ENCODE measurements at places on chromosomes 13 and 19.
A peak's percentile ranks its signal among the peaks of the same experiment; 100 is the strongest.

DNA sequence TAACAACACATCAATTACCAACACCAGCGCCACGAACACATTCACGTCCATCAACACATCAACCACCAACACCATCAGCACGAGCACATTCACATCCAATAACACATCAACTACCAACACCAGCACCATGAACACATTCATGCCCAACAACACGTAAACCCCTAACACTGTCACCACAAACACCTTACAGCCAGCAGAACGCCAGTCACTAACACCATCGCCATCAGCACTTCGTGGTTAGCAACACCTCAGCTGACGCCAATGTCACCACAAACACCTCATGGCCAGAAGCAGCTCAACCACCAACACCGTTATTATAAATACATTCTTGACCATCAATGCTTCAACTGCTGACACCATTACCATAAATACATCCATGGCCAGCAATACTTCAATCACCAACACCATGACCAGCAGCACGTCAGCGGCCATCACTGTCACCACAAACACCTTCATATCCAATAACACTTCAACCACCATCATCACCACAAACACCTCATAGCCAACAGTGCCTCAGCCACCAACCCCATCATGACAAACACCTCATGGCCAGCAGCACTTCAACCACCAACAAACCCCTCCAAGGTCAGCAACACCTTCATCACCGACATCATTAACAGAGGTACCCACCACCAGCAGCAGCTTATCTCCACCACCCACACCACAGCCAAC lies 9.4 kb downstream of the FCER2 start:
- no peak for DNase-seq

DNA sequence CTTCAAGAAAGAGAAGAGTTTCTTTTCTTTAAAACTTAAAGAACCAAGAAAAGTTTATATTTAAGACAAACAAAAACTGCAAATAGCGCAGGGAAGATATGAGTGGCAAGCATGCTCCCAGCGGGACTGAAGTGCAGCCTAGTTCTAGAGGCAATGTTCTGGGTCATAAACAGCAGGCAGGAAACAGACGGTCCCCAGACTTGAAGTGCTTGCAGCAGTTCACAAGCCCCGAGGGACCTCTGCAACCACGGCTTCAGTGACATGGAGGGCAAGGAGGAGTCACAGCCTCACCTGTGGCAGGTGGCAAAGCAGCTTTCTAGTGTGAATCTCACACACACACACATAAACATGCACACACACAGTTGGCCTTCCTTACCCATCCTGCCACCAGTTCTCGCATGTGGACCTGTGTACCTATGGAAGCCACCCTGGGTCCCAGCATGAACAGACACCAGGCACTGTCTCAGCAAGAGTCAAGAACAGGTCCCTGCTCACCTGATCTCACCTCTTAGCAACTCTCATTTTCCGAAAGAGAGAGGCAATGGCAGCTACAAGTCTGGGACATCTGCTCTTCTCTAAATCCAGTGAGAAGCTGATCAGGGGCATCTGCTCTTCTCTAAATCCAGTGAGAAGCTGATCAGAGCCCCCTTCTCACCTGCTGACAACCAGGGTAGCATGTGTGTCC lies 162.0 kb downstream of the EFNB2 start:
- no peak for DNase-seq

GRCh38 chr13:61486496-61486895 lies 70.8 kb upstream of the PCDH20 start:
- no peak for DNase-seq

GRCh38 chr13:93881411-93881810 lies 598.1 kb downstream of the DCT start:
- DNase-seq, result no peak

GRCh38 chr13:107170270-107170931 lies 602.5 kb upstream of the ARGLU1 start:
- DNase-seq, result no peak

GRCh38 chr19:16402041-16402440 lies 69.7 kb downstream of the EPS15L1 start:
- no peak for DNase-seq

- DNase-seq, result no peak
These were observed 14.7 kb downstream of the CDX2 start for GRCh38 chr13:27954406-27954851.

- no peak for DNase-seq
These were observed 7.2 kb downstream of the KLC3 start for GRCh38 chr19:45347570-45348366.

DNA sequence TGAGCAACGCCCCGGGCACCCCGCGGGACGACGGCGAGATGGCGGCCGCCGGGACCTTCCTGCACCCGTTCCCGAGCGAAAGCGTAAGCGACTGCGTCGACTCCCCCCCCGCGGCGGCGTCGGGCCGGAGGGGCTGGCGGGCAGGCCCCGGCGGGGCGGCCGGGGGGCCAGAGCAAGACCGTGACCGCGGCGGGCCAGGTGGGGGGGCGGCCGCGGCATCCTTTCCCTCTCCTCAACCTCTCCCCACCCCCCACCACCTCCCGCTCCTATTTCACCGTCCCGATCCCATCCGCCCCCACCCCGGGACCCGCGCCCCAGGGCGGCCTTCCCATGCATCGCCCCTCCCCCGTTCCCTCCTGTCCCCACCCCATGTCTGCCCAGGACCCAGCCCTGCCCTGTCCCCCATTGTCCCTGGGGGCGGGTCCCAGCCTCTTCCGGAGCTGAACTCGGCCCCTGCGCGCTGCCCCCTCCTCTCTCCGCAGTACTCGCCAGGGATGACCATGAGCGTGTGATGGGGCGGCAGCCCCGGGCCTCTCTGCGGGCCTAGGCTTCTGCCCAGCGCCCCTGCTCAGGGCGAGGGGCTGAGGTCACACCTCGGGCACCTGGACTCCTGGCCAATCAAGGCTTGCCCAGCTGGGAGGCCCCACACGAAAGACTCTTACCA lies 4.1 kb downstream of the ISYNA1 start:
- DNase-seq, result no peak

DNA sequence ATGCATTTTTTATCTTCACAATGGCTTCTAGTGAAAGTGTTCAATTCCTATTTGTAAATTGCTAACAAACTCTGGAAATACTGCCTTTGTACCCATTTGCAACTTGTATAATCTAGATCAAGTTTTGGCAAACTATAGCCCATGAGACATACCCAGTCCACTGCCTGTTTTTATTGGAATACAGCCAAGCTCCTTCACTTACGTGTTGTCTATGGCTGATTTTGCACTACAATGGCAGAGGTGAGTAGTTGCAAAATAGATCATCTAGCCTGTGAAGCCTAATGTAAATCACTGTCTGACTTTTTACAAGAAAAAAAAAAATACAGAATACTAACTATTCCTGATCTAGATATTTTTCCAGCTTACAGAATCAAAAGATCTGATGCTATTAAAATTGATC lies 37.1 kb downstream of the DZIP1 start:
- DNase-seq, result no peak

GRCh38 chr13:41547251-41548000 lies 90.1 kb downstream of the RGCC start:
- peak; percentile 79 for DNase-seq

GRCh38 chr13:91369441-91369831 lies 21.9 kb downstream of the MIR17HG start:
- DNase-seq, result no peak

DNA sequence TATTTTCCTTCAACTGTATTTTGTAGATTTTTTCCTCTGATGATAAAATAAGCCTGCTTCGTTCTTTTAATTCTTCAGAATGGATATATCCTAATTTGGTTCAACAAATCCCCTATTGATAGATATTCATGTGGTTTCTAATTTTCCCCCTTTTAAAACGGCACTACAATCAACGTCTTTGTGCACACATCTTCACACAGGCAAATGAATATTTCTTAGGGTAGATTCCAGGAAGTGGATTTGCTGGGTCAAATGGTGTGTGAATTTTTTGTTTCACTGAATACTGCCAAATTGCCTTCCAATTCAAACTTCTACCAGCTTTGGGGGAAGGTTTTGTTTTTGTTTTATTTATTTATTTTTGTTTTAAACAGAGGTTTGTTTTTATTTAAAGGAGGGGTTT lies 287.2 kb downstream of the FOXO1 start:
- no peak for DNase-seq

DNA sequence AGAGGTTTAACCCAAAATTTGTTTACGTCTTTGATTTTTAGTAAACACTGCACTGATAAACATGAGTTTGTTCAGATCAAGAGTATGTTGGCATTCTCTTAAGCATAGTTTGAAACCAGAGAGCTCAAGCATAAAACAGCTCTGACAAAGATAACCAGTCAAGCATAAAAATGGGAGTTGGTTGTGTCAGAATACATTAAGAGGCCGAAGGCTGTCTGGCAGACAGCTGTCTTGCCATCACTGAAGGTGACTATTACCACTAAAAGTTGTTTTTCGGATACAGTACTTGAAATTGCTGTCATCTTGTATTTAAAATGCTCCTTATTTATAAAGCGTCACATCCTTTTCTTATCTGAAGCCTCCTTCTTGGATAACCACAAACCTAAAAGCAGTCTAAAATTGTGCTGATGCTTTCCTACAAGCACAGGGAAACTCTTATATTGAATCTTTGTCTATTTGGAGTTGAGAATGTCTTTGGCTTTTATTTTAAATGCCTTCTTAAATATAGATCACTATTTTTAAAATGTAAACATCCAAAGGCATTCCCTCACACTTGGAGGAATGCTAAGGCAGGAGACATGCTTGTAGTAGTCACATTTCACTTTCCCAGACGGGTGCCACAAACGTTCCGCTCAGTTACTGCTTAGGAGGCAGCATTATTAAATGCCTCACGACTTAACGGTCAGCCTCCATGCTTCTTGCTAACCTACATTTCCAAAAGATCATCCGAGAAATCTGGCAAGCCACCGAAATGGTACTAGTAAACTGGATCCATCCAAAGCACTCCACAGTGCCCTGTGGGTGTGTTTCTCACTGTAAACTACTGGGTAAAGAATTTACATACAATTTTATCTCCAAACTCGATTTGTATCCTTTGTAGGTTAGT lies 1.5 kb downstream of the SMAD9 start:
- DNase-seq, result no peak

GRCh38 chr13:51562011-51562671 lies 22.1 kb upstream of the WDFY2 start:
- DNase-seq, result no peak

GRCh38 chr19:47626238-47626637 lies 17.3 kb downstream of the BICRA start:
- no peak for DNase-seq

- DNase-seq, result no peak
These were observed 315.9 kb downstream of the SLC7A1 start for GRCh38 chr13:29279356-29280254.

DNA sequence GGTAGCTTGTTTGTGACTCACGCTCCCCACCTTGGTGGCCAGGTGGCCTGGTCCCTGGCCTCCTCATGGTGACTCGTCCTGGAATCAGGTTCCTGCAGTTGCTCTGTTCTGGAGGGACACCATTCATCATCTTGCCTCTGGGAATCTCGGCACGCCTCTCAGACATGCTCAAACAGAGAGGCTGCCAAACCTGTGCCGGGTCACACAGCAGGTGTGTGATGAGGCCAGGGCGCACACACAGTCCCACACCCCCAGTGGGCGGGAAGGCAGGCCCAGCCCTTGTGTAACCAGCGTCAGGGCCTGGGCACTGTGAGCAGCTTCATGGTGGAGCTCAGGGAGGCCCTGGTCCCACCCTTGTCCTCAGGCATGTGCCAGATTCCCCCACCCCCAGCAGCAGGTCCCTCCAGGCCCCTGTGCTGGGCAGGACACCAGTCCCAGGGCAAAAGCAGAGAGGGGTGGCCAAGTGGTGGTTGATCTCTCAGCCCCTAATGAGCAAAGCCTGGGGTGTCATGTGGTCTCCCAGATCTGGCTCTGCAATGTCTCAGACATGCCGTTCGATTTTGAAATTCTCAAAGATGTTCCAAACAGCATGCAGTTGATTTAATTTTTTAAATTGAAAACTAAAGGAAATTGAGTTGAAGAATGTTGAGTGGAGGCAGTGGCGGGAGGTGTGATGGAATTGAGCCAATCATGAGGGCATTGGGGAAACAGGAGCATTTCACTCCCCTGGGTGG lies 12.1 kb downstream of the CEBPA start:
- no peak for DNase-seq

DNA sequence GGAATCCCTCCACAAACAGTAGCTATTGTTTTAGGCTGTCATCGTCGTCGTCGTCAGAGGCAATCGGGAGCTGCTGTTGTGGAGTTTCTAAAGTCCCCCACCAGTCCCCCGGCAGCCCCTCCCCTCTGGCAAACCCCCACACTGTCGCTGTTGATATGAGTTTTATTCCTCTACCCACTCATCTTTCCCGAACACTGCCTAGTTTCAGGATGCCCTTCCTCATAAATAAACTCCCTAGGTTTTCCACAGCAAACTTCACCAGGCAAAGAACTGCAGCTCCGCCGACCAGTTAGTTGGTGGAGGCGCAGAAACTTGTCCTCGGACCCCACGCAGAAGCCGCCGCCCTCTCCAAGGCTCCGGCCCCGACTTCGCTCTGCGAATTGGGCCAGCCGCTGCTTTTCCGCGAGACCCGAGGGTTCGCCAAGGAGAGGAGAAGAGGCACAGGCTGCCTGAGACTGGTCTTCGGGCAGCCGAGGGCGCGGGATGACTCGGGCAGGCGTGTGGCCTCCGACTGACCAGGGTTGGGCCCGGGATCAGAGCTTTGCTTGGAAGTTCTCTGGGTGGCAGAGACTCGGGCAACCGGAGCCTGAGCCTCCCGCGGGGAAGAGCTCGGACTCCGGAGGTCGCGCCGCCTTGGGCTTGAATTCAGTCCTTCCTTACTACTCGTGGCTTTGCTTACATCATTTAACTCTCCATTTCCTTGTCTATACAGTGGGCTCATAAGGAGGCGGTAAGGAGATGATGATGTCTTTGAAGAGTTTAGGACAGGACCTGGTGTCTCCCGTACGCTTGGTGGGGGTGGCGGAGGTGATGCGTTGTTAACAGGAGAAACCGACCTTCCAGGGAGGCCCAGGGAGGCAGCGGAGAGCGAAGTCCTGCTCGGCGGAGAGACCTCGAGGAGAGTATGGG lies 7.9 kb downstream of the PDX1 start:
- DNase-seq, result no peak

GRCh38 chr19:45515081-45515624 lies 7.9 kb downstream of the VASP start:
- DNase-seq, result no peak

DNA sequence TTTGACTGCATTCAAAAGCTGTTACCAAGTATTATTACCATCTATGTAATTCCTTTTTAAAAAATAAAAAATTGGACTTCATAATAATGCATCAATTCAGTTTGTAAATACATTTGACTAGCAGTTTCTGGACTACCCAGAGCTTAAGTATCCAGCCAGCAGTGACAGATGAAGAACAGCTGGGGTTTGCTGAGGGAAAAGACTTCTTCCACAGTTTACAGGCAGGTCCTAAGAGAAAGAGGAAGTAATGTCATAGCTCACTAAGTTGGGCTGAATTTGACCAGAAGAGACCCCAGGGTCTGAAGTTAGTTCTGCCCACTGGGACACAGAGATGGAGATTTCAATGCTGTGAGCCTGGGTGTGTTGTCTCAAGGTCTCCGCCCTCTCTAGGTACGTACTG lies 96.4 kb downstream of the MBNL2 start:
- DNase-seq, result no peak

GRCh38 chr13:29171244-29171643 lies 351.1 kb downstream of the MTUS2 start:
- no peak for DNase-seq
